ENCODE measurements at places on chromosomes 11 and 22.

GRCh38 chr11:72781063-72781312, 12.9 kb downstream of the STARD10 start:
- no peak for DNase-seq

- DNase-seq = no peak
Observed at GRCh38 chr11:130865091-130865773, 51.0 kb downstream of the SNX19 start.

DNA sequence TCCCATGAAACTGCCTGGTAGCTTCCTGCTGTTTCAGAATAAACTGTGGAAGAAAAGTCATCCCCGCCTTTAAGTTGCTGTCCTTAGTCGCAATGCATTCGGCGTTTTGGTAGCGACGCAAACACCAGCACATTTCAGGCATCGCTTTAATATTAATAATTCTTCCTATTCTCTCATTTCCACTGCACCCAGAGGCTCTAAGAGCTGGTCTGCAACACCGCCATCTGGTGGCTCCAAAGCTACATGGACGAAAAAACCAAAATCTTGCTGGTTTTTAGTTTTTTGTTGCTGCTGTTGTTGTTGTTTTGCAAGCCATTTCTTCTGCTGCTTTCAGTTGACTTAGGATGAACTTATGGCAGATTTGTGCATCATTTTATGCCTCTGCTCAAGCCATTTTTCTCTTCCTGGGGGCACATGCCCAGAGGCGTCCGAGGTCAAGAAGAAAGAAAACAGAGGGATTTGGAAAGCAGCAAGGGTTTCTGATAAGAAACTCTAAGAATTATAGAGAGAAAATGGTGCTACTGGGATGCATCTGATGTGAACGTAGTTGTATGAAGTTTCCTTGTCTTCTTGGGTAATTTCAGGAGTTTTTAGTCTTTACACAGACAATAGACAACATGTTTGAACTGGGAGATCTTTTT, 345.4 kb upstream of the KIRREL3 start:
- DNase-seq = no peak

- DNase-seq = no peak
Observed at GRCh38 chr11:116871248-116871647, 33.8 kb upstream of the APOA1 start.
